T47D (cell line): ENCODE measurements at places on chromosomes 3 and 15.

DNA sequence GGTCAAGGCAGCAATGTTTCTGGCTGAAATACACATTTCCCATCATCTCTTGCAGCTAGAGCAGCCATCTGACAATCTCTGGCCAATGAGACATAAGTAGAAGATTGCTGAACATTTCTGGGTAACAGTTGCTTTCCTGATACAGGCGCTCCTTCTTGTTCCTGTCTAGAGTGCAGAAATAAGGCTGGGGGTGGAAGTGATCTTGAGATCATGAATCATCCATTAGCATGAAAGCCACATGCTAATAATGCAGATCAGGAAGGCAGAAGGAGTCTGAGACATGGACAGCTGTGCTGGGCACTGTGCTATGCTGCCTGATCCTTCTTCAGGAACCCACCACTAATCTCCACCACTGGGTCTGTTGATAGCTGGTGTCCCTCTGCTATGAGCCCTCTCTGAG, 14.8 kb upstream of the TMEM108 start:
- no peak for DNase-seq

DNA sequence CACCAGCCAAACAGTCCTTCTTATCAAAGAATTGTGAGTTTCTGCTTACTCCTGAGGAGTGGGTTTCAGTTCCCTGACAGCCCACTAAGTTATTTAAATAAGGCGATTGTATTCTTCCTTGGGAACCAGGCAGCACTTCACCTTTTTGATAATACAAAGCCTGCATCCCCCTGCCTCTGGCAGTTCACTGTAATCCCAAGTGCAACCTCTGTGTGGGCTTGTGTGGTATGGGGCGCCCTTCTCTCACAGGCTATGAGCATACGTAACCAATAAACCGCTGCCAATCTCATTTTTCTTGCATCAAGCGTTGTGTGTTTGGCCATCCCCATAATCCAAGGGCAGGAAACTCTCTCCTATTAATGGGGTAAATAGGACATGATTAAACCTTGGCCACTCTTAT, 1025.6 kb downstream of the NSUN3 start:
- DNase-seq = no peak

GRCh38 chr15:80423215-80423614, 19.0 kb downstream of the ARNT2 start:
- DNase-seq = no peak

DNA sequence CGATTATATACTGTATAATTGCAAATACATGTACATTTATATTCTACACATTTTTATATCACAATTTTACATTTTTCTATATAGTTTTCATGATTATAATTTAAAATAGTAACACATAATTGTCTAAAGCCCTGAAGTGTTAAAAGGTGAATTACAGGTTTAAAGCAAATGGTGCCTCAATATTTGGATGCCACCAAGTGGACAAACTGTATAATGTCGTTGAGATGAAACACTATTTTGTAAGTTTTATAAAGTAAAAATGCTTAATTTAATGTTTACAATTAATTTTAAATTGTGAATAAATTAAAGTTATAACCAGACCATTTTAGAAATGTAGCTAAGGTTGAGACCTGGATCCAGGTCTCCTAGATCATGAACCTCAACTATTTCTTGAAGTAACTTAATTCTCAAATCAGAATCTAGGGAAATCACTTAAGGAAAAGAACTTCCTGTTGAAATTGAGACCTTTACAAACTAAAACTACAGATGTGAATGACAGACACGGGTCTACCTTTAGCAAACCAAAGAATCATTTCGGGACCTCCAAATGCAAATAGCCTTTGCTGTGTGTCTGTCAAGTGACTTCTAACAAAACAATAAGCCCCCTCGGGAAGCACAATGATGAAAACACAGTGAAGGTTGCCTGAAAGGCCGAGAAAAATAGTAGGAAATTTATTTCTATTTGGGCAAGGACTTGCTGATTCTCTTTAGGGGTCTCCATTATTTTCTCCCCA, 37.8 kb downstream of the EHHADH start:
- DNase-seq = peak; percentile 29

DNA sequence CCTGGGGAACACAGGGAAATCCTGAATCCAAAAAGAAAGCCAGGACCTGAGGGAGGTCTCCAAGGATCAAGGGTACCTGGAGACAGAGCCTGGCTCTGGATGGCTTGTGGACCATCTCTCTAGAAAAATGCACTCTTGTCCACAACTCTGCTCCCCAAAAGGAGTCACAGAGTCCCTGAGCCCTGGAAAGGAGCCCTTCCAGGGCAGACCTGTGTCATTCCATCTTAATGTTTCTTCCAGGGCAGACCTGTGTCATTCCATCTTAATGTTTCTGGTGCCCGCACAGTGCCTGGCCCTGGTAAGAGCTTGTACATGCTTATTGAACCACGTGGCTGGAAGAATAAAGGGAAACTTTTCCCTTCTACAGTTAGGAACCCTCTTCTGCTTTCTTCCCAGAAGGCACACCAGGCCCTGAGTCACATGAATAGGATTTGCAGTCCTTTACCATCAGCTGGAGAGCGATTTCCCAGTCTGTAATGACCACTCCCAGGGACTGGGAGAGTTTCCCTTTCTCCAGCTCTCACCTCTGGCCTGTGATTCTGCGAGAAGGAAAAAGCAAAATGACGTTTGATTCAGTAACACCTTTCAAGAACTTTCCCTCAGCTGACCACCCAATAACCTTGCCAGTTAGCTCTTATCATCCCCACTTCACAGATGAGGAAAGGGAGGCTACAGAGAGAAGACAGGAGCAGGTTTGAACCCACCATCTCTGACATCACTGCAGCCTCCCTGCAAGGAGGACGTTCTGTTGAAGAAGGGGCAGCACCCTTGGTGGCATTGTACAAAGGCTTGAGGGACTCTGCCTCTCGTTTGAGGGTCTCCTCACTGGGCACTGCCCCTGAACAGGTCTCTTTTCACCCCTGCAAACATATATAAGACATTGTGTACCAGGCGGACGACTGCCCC, 35.8 kb upstream of the SLCO2A1 start:
- DNase-seq = no peak

DNA sequence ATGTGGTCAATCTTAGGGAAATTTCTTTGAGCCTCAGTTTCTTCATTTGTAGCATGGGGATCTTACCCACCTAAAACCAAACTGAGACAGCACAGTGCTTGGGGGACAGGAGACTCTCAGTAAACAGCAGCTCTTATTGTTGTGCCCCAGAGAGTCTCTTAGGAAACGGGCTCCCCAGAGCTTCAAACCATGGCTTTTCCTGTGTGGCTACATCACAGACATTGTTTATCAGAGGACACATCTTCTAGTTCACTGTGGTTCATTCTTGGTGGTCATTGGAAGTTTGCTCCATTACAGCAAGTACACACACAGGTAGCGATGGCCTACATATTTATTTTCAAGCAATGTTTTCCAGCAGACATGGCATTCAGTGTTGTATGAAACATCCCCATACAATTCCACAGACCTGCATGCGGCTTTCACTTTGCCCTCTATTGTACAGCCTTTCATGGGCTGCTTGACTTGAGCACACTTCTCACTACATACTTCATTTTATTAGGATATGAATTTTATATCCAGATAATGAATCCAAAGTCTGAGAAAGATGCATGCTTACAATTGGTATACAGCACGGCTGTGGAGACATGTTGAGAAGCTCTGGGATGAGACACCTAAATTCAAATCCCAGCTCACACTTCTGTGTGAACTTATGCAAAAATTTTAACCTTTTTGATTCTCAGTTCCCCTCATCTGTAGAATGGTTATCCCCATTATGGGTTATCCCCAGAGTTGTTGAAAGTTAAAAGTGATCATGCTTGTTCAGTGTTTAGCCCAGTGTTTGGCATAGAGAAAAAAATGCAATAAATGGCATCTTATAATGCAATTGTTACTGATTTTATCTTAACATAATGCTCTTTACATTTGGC, 84.8 kb upstream of the ICE2 start:
- no peak for DNase-seq

GRCh38 chr3:61575893-61576292, 14.5 kb downstream of the PTPRG start:
- DNase-seq = no peak

DNA sequence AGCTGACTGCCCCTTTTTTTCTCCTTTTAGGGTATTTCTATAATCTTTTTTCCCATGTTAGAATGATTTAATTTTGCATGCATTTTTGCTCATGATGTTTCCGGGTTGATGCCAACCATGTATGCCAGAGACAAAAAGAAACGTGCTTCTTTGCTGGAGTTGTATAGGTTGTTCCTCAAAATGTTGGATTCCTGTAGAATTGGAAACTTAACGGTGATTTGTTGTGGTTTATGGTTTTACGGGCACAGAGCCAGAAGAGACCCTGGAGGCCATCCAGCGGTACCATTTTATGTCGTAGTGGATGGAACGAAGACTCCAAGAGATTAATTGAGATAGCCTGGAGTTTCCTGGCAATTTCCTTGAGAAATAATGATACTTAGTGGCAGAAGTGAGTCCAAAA, 481.5 kb upstream of the RGMA start:
- DNase-seq = no peak

- no peak for DNase-seq
Observed at GRCh38 chr3:191391861-191392808, 61.8 kb upstream of the UTS2B start.

DNA sequence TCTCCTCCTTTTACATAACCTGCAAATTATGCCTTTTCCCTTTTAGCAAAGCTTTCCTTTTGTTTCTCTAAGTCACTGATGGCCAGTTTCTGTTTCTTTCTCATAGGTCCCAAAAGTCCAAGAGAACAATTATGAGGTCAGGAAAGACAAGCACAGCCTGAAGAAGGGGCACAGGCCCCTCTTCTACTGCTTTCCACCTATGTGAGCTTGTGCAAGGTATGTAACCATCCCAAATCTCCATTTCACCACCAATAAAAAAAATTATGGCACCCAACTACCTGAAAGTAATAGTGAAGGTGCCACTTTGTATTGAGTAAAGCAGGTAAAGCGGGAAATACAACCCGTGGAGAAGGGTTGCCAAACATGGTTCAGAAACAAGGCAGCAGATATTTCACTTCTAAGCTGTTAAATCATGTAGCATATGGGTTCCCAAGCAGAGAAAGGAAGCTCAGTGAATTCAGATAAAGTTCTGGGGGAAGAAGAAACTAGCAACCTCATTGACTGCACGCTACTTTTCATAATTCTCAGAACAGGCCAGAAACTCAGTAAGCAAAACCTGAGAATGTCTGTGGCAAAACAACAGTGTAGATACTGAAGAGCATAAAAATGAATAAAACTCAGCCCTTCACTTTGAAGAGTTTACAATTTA, 4.2 kb downstream of the PLOD2 start:
- DNase-seq = peak; percentile 78

DNA sequence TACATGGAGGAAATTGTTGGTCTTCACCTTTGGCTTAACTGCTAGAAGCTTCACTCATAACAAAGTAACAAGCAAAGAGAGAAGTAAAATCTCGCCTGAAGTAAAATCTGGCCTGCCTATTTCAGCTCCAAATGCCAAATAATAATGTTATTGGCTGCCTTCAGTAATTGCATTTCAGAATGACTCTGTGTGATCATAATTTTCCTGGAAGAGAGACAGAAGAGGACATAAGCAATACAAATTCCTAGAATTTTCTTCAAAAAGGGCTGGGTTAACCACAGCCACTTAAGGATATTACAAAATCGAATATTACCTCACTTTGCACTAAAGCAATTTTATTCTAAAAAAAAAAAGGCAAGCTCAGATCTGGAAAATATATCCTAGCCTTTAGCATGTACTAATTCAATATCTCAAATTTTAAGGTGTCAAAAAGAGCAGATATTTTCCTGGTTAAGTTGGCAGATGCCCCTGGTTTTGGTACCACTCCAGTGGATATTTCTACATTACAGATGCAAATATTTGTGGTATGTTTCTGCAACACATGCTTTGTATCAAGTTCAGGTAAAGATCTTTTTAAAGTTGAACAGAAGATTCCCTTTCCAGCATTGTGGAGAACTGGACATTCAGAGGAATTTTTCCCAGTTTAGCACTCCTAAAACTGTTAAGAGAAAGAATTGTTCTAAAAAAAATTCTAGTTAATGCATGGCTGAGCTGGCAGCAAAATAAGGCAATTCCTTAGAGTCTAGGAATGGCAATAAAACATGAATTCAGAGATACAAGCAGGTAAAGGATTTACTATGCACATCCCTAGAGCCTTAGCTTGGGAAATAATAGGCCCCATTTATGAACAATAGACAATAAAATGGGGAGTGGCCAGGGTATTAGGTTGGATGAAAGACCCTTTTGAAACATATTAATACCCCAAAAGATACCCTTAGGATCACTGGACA, 116.7 kb downstream of the STAC start:
- DNase-seq = no peak

DNA sequence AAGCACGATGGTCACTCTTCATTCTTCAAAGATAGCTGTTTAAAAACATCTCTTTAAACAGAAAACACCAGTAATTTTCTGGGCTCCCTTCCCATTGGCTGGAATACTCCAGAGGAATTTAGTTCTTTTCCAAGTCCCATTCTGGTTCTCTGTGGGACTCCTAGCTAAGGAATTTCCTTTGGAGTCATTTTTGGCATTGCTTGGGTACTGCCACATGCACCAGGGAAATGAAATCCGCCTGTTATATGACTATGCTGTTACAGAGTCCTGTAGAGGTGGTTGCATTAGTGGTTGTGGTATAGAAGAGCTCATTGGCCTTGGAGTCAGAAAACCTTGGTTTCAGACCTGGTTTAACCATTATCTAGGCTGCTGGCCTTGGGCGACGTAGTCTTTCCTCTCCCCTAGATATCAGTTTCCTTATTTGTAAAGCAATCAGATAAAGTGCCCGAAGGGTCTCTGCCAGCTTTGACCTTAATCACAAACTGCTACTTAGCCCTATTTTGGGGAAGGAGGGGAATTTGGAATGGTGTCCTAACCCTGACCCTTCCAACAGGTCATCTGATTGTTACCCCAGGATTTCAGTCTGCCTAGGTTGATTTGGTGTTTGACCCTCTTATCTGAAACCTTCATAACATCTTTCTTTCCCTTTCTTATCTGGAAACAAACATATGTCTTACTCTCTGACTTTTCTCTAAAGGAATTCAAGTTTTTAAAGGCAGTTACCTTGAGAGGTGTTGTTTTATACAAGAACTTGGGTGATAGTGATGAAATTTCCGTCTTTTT, 13.4 kb downstream of the RTP1 start:
- no peak for DNase-seq

DNA sequence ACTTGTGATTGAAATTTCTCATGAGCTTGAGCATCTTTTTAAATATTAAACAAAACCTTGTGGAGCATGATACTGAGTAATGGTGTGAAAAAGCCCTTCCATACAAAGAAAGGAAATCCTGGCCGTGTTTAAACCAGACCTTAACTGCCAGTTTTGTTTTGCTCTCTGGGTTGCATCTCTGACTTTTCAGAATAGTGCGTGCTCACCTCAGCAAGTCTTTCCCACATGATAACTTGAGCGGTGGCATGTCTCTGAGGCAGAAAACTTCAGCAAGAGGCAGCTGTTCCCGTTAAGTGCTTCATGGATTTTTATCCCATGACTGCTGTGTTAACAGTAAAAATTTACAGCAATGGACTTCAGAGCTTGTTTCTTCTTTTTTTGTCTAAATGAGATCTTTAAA, 393.3 kb downstream of the FEZF2 start:
- DNase-seq = no peak

- DNase-seq = no peak
Observed at GRCh38 chr15:84970843-84971242, 10.8 kb upstream of the PDE8A start.

- no peak for DNase-seq
Observed at GRCh38 chr15:57337868-57338411, 38.4 kb upstream of the CGNL1 start.
